Stimulated activated CD8-positive, alpha-beta memory T cell treated with anti-CD3 and anti-CD28 coated beads, Interleukin-15, amount 100 ng/mL, for 48 hours (primary cell): ENCODE measurements at places on chromosomes 3 and 15.

DNA sequence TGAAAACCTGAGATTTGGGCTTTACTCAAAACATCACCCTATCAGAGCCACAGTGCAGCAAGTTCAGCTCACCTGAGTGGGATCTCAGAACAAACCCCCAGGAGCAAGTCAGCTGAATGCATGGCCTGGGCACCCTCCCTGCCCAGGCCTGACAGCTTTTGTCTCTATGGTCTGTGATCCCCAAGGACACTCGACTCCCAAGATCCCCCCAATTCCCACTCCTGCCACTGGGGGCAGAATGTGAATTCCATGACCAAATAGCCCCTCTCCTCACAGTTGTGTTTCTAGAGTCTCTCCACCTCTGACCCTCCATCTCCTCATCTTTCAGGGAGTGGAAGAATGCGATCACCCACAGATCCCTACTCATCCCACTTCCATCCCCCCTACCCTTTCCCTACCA lies 58.9 kb downstream of the ZNF445 start:
- DNase-seq, result no peak

GRCh38 chr3:12229896-12230295 lies 59.0 kb upstream of the PPARG start:
- DNase-seq, result no peak

GRCh38 chr3:32888739-32889138 lies 62.7 kb upstream of the CCR4 start:
- DNase-seq, result no peak

GRCh38 chr3:37386627-37387230 lies 212.3 kb upstream of the LRRFIP2 start:
- DNase-seq, result no peak

GRCh38 chr3:12234906-12235305 lies 54.0 kb upstream of the PPARG start:
- no peak for DNase-seq
